ENCODE measurements at places on chromosomes 1 and 21.

GRCh38 chr21:45883090-45883489 lies 98.5 kb upstream of the COL6A1 start:
- ATAC-seq = no peak

GRCh38 chr1:93437976-93438605 lies 9.8 kb upstream of the FNBP1L start:
- peak; percentile 62 for ATAC-seq

DNA sequence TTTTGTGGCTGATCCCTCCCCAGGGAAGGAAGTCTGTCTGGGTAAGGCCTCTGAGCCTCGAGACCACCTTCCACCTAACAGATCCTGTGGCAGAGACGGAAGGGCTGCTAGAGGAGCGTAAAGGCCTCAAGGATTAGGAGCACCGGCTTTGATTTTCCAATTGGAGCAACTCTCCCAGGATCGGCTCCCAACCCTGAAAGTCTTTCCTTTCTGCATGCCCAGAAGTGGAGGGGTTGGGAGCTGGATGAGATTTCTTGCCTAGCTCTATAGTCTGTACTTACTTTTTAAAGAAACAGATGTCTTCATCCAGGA lies 41.4 kb downstream of the ELK4 start:
- no peak for ATAC-seq

DNA sequence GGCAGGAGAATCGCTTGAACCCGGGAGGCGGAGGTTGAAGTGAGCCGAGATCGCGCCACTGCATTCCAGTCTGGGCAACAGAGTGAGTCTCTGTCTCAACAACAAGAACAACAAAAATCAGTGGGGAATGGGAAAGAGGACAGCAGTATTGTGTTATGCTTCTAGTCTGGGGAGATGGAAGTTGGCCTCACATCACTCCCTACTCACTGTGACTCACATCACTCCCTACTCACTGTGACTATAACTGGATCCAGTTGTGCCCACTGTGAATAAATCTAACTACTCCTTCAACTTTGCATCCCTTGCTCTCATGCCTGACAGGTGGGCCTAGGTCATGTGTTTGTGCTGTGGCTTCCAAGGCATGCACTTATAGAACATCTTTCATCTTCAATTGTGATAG lies 285.4 kb upstream of the USP24 start:
- no peak for ATAC-seq

GRCh38 chr21:33432496-33432895 lies 29.3 kb downstream of the IFNGR2 start:
- no peak for ATAC-seq

- ATAC-seq = no peak
Observed at GRCh38 chr1:18290740-18291412, 183.3 kb downstream of the IGSF21 start.

DNA sequence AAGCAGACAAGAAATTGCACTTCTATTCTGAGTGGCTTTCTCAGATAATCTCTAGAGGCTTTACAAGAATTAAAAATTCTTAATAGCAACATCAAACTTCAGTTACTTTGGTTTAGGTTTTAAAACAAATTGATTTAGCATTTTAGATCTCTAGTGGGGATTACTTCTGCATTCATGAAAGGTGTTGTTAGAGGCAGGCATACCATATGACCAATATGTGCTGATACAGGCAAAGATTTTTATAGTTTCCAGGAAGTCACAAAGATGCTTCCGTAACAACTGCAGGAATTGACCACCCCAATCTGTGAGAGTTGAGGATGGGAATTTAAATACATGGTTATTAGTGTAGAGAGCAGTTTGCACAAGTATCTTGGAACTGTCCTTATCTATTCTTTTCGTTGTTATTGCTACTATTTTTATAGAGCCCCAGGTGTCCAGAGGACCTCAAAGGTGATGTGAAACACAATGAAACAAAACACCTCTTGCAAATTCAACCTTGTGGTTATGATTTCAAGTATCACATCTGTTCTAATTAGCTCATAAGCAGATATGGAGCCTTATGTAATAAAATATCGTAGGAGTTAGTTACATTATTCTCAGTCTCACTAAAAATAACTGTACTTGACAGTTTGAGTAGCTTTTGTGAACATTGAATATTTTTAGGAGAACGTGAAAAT lies 512.7 kb upstream of the ADGRL4 start:
- no peak for ATAC-seq

DNA sequence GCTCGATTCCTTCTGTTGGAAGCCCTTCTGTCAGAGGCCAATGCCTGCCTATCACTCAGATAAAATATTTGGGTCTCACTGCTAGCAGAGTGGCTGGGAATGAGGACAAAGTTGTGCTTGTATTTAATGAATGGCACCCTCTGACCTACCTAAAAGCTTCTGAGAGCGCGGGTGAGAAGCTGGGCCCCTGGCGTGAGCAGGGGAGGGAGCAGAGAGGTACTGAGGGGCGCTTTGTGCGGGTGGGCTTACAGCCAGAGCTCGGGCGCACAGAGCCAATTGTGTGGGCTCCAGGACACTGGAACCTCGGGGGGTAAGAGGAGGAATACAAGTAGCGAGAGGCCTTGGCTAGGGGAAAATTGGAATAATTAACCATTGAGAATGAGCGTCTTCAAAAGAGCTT lies 32.3 kb downstream of the PCAT6 start:
- no peak for ATAC-seq

DNA sequence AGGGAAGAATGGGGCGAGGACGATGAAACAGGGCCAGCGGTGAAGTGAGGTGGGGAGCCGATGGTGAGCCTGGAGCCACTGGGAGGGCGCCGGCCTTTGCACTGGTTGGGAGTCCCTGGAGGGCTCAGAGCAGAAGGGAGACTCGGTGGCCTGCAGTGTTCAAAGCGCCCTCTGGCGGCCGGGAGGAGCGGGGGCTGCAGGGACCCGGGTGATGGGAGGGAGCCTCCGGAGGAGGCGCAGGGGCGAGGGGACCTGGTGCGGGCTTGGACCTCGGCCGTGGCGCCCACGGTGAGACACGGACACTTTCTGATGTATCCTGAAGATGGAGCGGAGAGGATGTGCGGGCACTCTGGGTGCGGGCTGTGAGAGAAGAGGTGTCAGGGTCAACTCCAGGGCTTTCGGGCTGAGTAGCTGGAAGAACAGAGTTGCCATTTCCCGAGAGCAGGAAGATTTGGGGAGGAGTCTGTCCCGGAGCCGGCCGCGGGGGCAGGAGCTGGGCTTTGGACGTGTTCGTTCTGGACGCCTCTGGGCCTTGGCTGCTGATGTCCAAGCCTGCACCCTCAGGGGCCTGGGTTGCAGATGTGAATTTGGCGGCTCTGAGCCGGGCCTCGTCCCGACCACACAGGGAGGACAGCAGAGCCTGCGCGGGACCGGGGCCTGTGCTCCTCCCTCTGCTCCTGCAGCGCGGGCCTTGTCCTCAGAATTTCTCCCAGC lies 29.7 kb downstream of the HEYL start:
- ATAC-seq = peak; percentile 86

GRCh38 chr1:9557624-9558023 lies 18.4 kb downstream of the SLC25A33 start:
- no peak for ATAC-seq

DNA sequence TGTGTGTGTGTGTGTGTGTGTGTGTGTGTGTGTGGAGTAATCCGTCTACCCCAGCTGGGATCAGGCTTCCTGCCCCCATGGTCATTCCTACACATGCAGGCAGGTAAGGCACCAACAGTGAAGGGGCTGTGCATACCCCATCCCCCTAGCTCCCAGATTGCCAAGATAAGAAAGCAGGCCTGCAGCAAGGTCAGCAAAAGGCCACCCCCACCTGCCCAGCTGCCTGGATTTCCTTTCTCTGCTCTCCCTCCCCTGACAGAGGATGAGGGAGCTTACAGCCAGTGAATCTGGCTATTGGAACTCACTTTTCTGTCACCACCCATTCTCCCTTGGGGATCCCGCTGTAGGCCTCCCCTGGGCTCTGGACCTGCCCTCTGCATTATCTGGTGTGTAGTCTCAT lies 7.9 kb downstream of the ALX3 start:
- ATAC-seq = no peak

- ATAC-seq = no peak
Observed at GRCh38 chr1:107648071-107648470, 316.9 kb downstream of the VAV3 start.

GRCh38 chr1:40439247-40439646 lies 11.0 kb upstream of the ZFP69B start:
- ATAC-seq = no peak

All from activated CD4-positive, CD25-positive, alpha-beta regulatory T cell treated with anti-CD3 and anti-CD28 coated beads, Interleukin-2, amount 50 U/mL, for 24 hours (primary cell).